ENCODE measurements at places on chromosomes 3 and 15.

- no peak for DNase-seq
Observed at GRCh38 chr3:119538772-119539171, 20.6 kb downstream of the CD80 start.

DNA sequence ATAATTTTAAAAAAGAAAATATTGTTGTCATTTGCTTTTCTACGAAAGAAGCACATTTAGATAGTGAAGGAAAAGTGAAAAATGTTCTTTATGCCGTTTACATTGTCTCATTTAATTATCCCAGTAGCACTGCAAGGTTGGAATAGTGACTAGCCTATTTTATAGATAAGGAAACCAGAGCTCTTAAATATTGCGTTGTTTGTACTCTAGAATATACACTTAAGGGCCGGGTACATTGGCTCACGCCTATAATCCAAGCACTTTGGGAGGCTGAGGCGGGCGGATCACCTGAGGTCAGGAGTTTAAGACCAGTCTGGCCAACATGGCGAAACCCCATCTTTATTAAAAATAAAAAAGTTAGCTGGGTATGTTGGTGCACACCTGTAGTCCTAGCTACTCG lies 127.5 kb downstream of the FNDC3B start:
- DNase-seq: no peak

GRCh38 chr3:181782306-181782954 lies 70.7 kb downstream of the SOX2 start:
- no peak for DNase-seq

- DNase-seq: no peak
Observed at GRCh38 chr15:53811530-53811929, 52.1 kb upstream of the WDR72 start.

GRCh38 chr3:37016903-37017302 lies 23.6 kb downstream of the MLH1 start:
- no peak for DNase-seq

DNA sequence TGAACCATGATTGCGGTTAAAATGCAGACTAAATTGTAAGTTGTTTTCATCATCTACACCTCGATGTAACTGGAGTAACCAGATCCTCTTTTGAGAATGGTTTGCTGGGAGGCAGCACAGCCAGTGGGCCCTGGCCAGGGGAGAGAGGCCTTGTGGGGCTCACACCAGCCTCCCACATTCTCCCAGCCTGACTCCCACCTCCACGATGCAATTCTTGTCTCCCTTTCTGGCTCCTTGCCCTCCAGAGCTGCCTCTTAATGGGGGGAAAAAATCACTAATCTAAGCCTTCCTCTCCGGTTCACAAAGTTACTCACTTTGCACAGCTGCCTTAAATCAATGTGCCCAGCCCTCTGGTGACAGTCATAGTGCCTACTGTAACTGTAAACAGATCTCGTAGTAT lies 17.9 kb upstream of the PAQR5 start:
- no peak for DNase-seq

GRCh38 chr3:24315971-24316370 lies 178.7 kb downstream of the THRB start:
- DNase-seq: no peak

DNA sequence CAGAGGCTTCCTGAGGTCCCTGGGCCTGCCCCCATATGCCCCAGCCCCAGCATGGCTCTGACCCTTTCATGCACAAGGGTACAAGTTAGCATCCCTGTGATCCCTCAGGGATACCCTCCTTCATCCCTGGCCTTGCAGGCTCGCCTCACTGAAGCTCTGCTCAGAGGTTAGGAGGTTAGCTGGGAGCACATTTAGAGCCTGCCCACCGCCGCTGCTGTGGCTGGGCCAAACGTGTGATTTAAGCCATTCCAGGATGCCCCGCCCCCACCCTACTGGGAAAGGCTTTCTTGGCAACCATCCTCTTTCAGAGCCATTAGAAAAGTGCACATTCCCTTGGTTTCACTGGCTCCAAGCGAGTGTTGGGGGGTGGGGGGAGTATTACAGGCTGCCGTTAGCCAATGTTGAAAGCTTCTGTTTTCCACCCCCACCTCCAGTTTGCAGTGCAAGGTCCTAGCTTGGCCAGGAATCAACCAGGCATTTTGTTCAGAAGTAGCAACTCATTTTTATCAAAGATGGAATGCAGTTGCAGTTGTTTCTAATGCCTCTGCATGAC lies 6.3 kb upstream of the HES1 start:
- DNase-seq: no peak

- DNase-seq: no peak
Observed at GRCh38 chr3:19688767-19689166, 245.2 kb downstream of the EFHB start.

- no peak for DNase-seq
Observed at GRCh38 chr3:8882642-8883041, 80.6 kb downstream of the RAD18 start.

DNA sequence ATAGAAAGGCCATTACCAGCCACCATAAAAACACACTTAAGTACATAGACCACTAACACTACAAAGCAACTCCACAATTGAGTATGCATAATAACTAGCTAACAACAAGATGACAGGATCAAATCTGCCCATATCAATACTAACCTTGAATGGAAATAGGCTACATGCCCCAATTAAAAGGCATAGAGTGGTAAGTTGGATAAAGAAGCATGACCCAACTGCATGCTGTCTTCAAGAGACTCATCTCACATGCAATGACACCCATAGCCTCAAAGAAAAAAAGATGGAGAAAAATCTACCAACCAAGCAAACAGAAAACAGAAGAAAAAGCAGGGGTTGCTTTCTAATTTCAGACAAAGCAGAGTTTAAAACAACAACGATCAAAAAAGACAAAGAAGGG lies 218.7 kb downstream of the ISL2 start:
- DNase-seq: no peak

- DNase-seq: no peak
Observed at GRCh38 chr15:92277776-92278175, 115.9 kb upstream of the ST8SIA2 start.

GRCh38 chr3:114214542-114215341 lies 22.6 kb downstream of the ZNF80 start:
- DNase-seq: no peak

DNA sequence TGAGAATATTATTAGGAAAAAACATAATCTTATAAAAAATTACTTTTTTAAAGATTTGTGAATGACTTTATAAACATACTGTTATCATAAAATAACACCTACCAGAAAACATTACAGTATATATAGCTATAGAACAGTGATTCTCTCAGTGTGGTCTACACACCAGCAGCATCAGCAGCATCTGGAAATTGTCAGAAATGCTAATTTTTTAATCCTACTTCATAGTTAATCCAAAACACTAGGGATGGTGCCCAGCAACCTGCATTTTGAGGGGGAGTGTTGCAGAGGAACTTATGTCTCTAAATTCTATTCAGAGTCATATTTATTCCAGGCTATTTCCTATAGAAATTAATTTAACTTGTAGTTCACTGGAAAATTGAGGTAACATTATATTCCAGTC lies 1107.8 kb downstream of the IGSF11 start:
- no peak for DNase-seq

DNA sequence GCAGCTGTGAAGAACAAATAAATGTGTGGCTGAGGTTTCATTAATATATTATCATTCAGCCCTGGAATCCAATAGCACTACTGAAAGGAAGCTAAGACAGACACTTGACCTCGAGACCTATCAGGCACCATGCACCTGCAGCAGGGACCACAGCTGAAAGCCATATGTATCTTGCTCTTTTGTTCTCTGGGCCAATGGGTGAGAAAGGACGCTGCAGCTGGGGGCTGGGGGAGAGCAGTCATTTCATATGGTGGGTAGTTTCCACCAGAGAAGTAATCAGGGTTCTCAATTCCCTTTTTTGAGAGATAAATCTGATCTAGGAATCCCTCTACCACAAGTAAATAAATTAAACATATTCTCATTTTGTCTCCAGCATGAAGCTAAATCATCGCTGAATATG lies 225.6 kb upstream of the STRIT1 start:
- no peak for DNase-seq

- no peak for DNase-seq
Observed at GRCh38 chr3:46389306-46389705, 17.6 kb downstream of the CCR5AS start.

GRCh38 chr3:186683979-186684378 lies 18.2 kb downstream of the HRG start:
- DNase-seq: no peak

- DNase-seq: no peak
Observed at GRCh38 chr3:143989461-143989860, 17.8 kb downstream of the DIPK2A start.

GRCh38 chr3:23864931-23865330 lies 51.9 kb downstream of the NKIRAS1 start:
- no peak for DNase-seq

- DNase-seq: no peak
Observed at GRCh38 chr15:67146875-67147381, 81.5 kb downstream of the SMAD3 start.

- DNase-seq: no peak
Observed at GRCh38 chr15:69578787-69579583, 126.4 kb downstream of the RPLP1 start.

- DNase-seq: no peak
Observed at GRCh38 chr3:185807445-185808068, 17.3 kb downstream of the IGF2BP2 start.

All from activated CD8-positive, alpha-beta memory T cell treated with anti-CD3 and anti-CD28 coated beads for 4 hours (primary cell).